ENCODE measurements at places on chromosomes 13 and 19.

DNA sequence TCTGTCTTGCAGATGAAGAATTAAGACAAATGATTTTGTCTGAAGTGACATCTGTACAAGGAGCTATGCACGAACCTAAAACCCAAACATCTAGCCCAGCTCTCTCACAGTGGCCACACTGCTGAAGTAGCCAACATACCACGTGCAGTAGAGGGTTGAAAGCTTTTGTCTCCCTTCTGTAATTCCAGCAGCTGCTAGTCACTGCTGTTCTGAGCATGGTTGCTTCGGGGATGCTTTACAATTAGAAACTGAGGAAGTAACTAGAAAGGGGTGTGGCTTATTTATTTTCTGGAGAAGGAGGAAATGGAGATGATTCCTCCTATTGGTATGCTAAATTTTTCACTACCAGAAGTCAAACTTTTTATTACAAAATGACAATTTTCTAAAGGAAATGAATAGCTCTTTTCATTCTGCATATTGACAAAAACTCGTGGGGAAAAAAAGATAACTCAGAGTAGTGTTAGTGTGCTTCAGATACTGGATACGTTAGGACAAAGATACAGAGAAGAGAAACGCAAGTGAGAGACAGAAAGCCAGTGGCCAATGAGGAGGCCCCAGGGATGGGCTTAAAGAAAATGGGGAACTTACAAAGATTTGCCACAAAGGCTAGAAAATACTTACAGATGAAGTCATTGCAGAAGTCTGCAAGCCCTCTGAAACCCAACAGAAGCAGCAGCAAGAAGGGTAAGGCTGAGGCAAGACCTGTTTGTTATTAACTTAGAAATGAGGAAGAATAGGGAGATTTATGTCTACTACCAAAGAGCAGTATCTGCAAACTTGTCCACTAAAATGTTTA, 192.7 kb upstream of the MIR17HG start:
- DNase-seq = no peak

DNA sequence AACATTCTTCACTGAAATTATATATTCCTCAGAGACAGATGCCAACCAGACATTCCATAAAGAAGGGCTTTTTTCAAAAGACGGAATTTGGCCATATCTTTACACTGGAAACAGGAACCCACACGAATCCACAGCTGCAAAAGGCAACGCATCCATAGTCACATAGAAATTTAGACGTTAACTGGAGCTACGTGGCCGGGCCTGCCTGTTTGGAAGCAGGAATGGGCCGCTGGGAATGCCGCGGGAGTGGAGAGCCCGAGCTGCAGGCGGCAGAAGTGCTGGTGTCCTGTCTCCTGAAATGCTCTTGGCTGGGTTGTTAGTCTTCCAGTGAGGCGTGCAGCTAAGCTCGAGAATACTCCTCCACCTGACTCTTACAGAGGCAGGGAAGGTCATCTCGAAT, 122.2 kb downstream of the KL start:
- no peak for DNase-seq

DNA sequence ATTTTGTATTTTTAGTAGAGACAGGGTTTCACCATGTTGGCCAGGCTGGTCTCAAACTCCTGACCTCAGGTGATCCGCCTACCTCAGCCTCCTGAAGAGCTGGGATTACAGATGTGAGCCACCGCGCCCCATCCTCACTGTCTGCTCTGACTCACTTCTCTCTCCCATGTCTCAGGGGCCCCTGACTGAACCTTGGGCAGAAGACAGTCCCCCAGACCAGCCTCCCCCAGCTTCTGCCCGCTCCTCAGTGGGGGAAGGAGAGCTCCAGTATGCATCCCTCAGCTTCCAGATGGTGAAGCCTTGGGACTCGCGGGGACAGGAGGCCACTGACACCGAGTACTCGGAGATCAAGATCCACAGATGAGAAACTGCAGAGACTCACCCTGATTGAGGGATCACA, 5.0 kb downstream of the SIGLEC9 start:
- DNase-seq = no peak

DNA sequence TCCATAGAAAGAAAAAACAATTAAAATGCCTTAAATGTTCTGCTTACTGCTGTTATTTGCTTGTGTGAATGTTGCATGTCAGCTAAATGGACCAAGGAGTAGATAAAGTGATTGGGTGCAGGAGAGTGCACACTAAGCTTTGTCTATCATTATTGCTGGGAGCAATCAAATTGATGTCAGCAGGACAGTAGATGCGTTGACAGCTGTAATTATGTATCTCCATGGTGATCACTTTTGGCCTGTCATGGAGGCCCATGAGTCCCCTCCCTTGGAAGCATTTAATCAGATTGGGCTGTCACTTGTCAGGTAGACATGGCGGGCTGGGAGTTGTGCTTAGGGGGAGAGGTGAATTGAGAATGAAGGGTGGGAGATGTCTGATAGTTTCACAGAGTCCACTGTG, 215.3 kb downstream of the PCCA start:
- no peak for DNase-seq

DNA sequence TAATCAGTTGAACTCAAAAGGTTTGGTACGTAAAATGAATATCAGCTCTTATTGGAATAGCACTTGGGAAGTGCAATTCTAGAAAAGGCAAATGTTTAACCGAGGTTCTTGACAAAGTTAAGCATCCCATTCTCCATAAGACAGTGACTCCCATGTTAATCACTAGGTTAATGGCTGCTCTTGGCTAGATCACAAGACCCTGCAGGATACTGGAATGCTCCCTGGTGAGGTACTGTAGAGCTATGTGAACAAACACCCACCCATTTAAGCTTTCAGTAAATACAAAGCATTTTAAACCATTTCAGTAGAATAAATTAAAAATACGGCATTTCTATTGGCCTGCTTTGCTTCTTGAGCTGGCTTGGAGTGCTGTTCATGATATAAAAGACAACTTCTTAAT, 56.5 kb downstream of the TDRD3 start:
- DNase-seq = no peak

Data from stimulated activated CD4-positive, alpha-beta T cell treated with anti-CD3 and anti-CD28 coated beads, Interleukin-1b, Interleukin-23, amount 100 ng/mL, for 48 hours (primary cell).